ENCODE measurements at places on chromosomes 5 and 9.
A peak's percentile ranks its signal among the peaks of the same experiment; 100 is the strongest.

GRCh38 chr9:20353524-20353923, 268.8 kb downstream of the MLLT3 start:
- DNase-seq: no peak

DNA sequence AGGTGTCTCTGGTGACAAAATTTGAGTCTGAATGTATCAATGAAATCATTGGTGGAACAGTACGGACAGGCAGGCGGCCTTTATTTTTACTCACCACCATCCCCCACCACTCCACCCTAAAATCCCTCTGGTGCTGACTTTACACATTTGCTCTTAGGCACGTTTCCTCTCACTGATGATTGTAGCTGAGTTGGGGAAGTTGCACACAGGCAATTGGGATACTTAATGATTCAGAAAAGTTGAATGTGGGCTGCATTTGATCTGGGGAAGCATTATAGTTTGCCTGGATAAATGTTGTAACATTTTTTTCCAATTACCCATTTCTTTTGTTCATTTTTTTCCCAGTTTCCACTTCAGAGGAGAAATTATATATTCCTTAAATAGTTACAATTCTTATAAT, 658.4 kb downstream of the TLR4 start:
- DNase-seq: no peak

GRCh38 chr5:15252331-15252730, 247.6 kb upstream of the FBXL7 start:
- no peak for DNase-seq

DNA sequence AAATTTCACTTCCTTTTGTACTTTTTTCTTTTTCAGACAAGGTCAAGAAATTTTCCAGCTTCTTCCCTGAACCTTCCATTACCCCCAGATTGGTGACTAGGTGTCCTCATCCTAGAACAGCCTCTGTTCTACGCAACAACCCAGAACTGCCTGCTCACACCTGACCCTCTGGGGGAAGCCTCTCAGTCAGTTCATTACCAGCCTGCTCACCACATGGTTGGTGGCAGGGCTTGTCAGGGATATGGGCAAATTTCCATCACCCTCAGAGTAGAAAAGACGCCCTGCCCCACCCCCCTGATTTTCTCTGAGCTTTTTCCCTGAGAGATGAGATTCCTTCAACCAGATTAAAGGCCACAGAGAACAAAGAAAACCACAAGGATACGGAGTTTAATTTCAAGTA, 5.3 kb upstream of the CFAP95 start:
- no peak for DNase-seq

- DNase-seq: peak; percentile 41
Measured at GRCh38 chr5:40383749-40384651, 295.7 kb upstream of the PTGER4 start.

- DNase-seq: peak; percentile 80
Measured at GRCh38 chr5:139796061-139796806, 626 bp downstream of the PSD2 start.

GRCh38 chr9:111985315-111985714, 88.7 kb downstream of the UGCG start:
- no peak for DNase-seq

DNA sequence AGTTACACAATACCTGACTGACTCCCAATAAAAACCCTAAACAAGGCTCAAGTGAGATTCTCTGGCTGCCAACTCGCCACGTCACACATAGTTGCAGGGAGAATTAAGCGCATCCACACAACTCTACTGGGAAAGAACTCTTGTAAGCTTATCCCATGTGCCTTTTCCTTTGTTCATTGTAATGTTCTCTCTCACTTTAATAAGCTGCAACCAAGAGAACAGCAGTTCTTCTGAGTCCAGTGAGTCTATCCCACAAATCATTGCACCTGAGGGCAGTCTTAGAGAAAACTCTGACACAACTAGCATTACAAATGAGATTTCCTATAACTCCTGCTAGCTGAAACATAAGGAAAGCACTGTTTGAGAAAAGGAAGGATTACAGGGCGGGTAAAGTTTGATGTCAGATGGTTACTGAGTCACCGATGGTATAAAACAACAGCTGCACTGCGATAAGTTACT, 27.4 kb downstream of the CENPK start:
- DNase-seq: no peak

- DNase-seq: peak; percentile 76
Measured at GRCh38 chr9:129549684-129550083, 71.2 kb downstream of the C9orf50 start.

GRCh38 chr5:55626790-55627189, 85.3 kb downstream of the SLC38A9 start:
- DNase-seq: no peak

- peak; percentile 94 for DNase-seq
Measured at GRCh38 chr9:129557192-129558036, 63.5 kb downstream of the C9orf50 start.

GRCh38 chr5:141135030-141135717, at the start of gene PCDHB5:
TSS of gene PCDHB5 (plus strand) at chr5:141135206. CDS start at chr5:141135435, 229 bp downstream.
- DNase-seq: peak; percentile 31

GRCh38 chr9:133814586-133815208, 76.5 kb upstream of the SARDH start:
- no peak for DNase-seq

- DNase-seq: no peak
Measured at GRCh38 chr9:98706651-98707165, 2.0 kb downstream of the GABBR2 start.

DNA sequence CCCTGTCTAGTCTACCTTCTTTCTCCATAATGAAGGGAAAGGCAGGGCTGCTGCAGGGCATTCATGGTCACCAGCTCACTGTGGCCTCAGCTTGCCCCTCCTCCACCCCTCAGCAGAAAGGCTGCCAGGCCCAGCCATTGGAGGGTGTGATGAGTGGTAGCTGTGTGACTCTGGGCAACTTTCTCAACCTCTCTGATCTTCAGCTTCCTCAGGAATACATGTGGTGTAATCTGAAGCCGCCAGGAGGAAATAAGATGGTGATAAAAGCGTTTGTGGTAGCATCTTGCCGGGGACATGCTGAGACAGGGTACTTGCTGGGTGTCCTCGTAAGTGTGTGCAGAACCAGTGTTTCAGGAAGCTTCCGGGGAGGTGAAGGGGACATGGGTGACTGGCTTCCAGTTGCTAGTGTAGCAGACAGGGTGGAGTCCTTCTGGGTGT, 9.8 kb downstream of the CXCL14 start:
- no peak for DNase-seq

GRCh38 chr9:90991953-90992352, 190.3 kb downstream of the SYK start:
- DNase-seq: no peak

DNA sequence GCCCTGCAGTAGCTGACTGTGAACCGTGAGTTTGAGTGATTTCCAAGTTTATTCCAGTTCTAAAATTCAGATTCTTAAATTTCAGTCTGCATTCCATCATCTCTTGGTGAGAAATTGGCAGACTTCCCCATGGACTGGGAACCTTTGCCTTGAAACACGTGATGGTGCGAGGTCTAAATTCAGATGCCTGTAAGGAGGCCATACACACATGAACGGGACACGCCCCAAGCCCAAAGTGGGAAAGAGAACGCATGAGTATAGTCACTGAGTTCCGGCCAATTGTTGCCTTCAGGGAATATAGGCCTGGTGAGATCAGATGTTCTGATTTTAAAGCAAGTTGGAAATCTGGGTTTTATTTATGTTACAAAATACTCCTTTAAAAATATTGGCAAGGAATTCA, 1084.4 kb upstream of the WWC1 start:
- DNase-seq: peak; percentile 69

DNA sequence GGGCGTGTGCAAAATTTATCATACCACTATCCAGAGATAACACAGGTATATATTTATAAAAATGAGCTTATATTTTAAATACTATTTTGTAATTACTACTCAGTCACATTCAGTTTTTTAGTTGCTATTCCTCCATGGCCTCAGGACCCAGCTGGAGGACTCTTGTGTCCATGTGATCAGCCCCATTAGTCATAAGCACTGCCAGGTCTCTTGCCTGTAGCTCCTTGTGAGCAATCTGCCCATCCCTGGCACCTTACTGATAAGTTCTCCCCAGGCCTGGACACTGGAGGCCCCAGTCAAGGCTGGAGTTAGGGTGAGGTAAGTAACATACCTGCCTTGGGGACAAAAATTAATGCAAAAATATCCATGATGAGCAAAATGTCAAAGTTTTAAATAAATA, 29.5 kb upstream of the ADRB2 start:
- no peak for DNase-seq

- DNase-seq: no peak
Measured at GRCh38 chr5:175216991-175217390, 227.0 kb downstream of the DRD1 start.

DNA sequence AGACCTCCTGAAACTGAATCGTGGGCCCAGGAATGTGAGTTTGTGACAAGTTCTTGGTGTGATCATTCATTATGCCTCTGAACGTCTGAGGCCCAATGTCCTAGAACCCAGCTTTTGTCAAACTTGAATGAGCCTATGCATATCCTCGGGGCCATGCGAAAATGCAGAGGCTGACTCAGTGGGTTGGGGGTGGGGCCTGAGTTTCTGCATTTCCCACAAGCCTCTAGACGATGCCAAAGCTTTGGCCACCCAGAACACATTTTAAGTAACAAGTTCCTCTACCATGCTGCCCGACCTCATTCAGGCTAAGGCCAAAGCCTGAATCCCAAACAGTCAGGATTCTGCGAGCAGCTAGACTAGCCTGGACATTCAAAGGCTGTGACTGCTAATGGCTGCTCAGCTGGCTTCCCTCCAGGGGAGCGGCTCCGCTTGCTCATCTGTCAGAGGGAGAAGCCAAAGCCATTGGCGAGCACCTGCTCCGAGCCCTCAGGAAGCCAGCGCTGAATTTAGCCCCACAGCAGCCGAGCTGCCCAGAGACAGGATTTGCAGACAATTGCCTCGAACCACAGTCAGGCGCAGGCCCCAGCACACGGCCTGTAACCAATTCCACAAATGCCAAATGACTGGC, 177.5 kb downstream of the ZDHHC21 start:
- peak; percentile 77 for DNase-seq

DNA sequence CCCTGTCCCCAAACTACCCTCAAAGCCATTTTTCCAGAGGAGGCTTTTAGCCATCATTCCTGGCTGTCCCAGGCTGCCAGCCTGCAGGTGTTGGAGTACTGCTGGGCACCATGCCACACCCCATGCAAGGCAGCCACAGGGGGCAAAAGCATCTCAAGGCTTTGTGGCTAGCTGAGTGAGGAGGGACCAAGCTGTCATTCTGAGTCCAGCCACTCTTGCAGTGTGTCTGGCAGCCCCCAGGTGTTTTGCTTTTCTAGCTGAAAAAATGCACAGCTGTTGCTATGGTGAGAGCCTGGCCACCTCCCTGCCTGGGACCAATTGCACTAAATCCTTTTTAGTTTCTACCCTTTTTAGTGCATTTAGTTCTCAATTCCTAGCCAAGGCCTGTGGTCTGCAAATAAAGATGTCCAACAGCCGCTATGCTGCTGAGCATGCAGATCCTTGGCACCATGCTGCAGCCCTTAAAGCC, 50.4 kb upstream of the PTGS1 start:
- no peak for DNase-seq

DNA sequence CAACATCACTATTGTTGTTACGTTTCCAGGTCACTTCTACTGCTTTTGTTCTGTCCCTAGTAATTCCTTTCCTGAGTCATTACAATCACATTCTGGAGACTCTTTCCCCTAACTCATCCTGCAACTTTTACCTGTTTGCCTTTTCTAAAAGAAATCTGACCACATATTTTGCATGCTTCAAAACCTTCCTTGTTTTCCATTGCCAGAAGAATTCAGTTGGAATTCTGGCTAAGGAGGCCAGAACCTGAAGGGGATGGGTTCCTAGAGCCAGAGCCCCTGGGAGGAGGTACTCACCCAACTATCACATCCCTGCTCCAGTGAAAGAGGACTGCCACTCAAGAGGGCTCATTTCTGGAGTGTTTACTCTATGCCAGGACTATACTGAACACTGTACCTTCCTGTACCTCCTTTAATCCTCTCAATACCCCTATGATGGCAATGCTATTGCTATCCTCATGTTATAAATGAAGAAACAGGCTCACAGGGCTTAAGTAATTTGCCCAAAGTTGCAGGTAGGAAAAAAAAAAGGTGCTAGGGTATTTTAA, 42.8 kb upstream of the MAST4 start:
- DNase-seq: no peak
